ENCODE measurements at places on chromosomes 5 and 9. TPM values are rescaled to one million over a fixed set of nuclear protein-coding genes. Genes with fewer than 3 reads are reported as not detected.
A peak's percentile ranks its signal among the peaks of the same experiment; 100 is the strongest.

Gene PLEKHG4B
- 2.7 TPM for total RNA-seq

DNA sequence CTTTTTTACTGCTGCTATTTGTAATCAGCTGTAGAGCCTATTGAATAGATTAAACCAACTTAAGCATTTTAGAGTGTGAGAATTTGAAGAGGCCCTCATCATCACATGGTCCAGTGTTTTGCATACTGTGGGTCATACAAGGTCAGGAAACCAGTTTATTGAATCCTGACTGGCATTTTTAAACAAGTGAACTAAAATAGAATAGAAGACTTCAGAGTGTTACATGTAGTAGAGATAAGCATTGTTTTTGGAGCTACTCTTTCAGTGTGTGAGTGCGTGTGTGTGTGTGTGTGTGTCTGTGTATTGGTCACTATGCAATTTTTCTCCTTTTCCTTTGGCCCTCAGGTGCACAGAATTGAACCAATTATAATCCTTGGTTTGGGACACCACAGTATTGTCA, 114.4 kb downstream of the SLC28A3 start:
- DNase-seq = no peak
- no peaks in the 10 kb centered on the region for H3K4me1 ChIP-seq
- H3K36me3 ChIP-seq = no peaks in the 10 kb centered on the region
- no peak overlapping the region for H3K27ac ChIP-seq
- no peak overlapping the region for H3K4me3 ChIP-seq

- no peaks in the 10 kb centered on the region for H3K27me3 ChIP-seq
- H3K36me3 ChIP-seq = no peaks in the 10 kb centered on the region
Observed at GRCh38 chr5:111673891-111674626, 82.9 kb downstream of the NREP start.

Gene RASEF
- total RNA-seq = 11.5 TPM

- no peaks in the 10 kb centered on the region for H3K27me3 ChIP-seq
- no peak overlapping the region for H3K4me3 ChIP-seq
- no peaks in the 10 kb centered on the region for H3K36me3 ChIP-seq
- H3K4me1 ChIP-seq = peaks cover 5% of the 10 kb centered on the region
- DNase-seq = no peak
Observed at GRCh38 chr9:107138261-107138992, 144.7 kb upstream of the RAD23B start.

DNA sequence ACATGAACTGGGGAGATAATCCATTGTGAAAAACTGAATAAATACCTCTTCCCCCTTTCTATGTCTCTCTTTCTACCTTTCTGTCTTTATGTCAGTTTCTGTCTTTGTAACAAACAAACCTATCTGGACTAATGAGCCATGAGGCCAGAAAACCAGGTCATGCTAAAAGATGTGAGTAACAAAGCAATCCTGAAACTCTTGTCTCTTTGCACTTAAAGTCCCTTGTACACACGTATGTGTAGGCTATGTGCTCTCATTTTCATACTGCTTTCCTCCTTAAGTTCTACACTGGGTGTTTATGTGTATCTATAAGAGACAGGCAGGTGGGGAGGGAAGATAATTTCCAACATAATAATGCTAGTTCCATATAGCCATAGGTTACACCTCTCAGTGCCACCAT, 123.8 kb upstream of the PTGER4 start:
- H3K27me3 ChIP-seq = no peaks in the 10 kb centered on the region
- H3K36me3 ChIP-seq = no peaks in the 10 kb centered on the region
- H3K4me3 ChIP-seq = no peak overlapping the region
- H3K4me1 ChIP-seq = peaks cover 15% of the 10 kb centered on the region
- DNase-seq = no peak
- no peak overlapping the region for H3K27ac ChIP-seq

Gene TSLP
- total RNA-seq = 1.3 TPM

GRCh38 chr9:16768816-16769215, 101.7 kb downstream of the BNC2 start:
- H3K4me1 ChIP-seq = no peaks in the 10 kb centered on the region
- no peak overlapping the region for H3K27ac ChIP-seq
- no peaks in the 10 kb centered on the region for H3K27me3 ChIP-seq

DNA sequence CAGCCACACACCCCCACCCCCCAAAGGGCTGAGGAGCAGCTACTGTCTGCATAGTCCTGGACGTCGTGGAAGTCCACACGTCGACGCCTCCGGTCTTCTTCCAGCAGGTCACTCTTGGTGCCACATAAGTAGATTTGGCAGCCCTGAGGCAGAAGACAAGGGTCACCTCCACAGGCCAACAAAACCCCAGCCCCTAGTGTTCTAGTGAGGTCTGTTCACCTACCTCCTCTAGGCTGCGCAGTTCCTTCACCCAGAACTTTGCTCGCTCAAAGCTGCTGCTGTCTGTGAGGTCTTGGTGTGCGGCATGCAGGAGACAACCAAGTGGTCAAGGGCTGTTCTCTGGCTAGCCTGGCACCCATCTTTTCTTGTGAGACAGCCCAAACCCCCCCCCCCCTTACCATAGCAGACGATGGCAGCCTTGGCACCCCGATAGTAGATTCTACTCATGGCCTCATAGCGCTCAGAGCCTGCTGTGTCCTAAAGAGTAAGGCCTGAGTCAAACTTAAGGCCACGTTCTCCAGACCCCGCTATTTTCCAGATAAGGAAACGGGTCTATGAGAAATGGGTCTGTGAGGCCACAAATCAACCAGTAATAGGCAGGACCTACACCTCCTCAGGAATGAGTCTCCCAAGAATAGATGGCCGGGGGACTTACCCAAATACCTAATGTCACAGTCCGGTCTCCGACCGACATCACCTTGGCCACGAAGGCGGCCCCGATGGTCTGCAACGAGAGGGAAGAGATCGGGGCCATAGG, 987 bp downstream of the RAB24 start:
- H3K4me3 ChIP-seq = peak overlapping the region; percentile 100
- no peak for DNase-seq
- H3K4me1 ChIP-seq = peaks cover 78% of the 10 kb centered on the region
- H3K27me3 ChIP-seq = no peaks in the 10 kb centered on the region

DNA sequence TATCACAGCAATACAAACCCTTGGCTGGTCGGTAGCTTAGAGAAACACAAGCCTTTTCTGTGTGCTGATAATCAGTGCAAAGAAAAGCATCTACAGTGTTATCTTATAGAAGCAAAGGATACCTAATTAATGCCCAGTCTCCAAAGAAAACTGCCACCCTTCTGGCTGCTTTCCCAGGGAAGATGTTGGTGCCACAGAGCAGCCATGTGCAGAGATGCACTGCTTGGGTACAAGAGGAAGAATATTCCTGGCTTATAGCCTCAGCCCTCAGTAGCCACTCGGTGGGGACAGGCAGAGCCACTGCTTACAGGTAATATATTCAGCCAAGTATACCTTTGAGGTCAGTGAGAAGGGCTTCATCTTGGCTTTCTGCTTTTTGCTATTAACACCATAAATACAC, 185.3 kb downstream of the PCSK1 start:
- H3K4me3 ChIP-seq = no peak overlapping the region
- H3K4me1 ChIP-seq = peaks cover 9% of the 10 kb centered on the region
- H3K27me3 ChIP-seq = no peaks in the 10 kb centered on the region
- no peak for DNase-seq
- H3K27ac ChIP-seq = peak overlapping the region; percentile 20

DNA sequence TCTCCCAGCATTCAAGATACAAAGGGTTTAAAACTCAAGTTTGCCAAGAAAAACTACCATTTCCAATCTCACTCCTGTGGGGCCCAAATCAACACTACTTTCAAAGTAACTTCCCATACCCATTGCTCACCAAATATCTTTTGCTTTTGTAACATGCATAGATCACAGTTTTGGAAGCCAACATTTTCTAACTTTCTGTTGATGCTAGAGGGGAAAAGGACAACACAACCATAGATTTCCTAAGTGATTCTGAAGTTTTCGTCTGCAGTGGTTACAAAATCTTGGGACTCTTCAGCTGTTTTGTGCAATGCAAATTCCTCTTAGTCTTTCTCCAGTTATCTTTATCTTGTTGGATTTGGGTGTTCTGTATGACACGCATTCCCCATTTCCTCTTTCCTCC, 94.1 kb upstream of the PAPPA start:
- no peak overlapping the region for H3K27ac ChIP-seq
- H3K4me3 ChIP-seq = no peak overlapping the region
- no peaks in the 10 kb centered on the region for H3K4me1 ChIP-seq
- DNase-seq = no peak
- H3K36me3 ChIP-seq = no peaks in the 10 kb centered on the region
- H3K27me3 ChIP-seq = no peaks in the 10 kb centered on the region

- DNase-seq = peak; percentile 25
- H3K4me3 ChIP-seq = no peak overlapping the region
- H3K27ac ChIP-seq = no peak overlapping the region
- no peaks in the 10 kb centered on the region for H3K4me1 ChIP-seq
- no peaks in the 10 kb centered on the region for H3K36me3 ChIP-seq
Observed at GRCh38 chr9:31848505-31849285, 535.7 kb upstream of the ACO1 start.

DNA sequence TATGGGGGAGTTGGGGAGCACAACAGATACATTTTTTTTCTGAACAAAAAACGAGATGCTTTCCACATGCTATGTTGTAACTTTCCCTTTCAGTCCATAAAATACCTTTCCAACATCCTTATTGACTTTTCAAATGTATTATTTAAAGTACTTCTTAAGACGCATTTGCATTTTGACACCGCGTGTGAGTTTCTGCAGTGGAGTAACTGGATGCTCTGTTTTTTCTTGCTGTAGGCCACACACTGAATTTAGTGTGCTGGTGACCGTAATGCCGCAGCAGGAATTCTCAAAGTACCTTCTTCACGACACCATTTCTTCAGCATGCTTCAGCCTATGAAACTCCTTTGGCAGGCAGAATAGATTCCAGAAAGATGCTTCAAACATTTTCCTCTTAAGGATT, 14.3 kb upstream of the EPB41L4B start:
- H3K36me3 ChIP-seq = no peaks in the 10 kb centered on the region
- no peak overlapping the region for H3K4me3 ChIP-seq
- no peak for DNase-seq
- H3K4me1 ChIP-seq = peaks cover 9% of the 10 kb centered on the region

Gene RNF180
- total RNA-seq = 12.2 TPM

DNA sequence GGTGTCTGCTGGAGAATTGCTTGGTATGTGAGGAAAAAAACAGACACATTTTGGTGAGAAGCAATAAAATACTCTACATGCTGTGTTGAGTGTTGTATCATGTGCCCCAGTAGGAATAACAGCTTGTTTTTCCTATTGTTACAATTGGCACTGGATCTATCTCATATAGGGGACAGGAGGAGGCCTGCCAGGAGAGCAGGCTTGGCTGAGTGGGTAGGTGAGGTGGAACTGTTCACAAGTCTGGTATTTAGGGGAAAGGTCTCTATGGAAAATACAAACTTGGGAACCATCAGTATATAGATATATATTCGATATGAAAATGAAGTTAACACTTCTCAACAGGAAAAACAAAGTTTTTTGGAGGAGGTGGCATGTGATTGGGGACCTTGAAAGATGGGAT, 9.5 kb upstream of the SH3TC2 start:
- no peak overlapping the region for H3K27ac ChIP-seq
- H3K36me3 ChIP-seq = no peaks in the 10 kb centered on the region
- H3K4me3 ChIP-seq = no peak overlapping the region
- H3K27me3 ChIP-seq = no peaks in the 10 kb centered on the region

- H3K4me1 ChIP-seq = peaks cover 28% of the 10 kb centered on the region
- H3K27me3 ChIP-seq = no peaks in the 10 kb centered on the region
- DNase-seq = no peak
- peaks cover 68% of the 10 kb centered on the region for H3K36me3 ChIP-seq
- peak overlapping the region; percentile 92 for H3K27ac ChIP-seq
- H3K4me3 ChIP-seq = peak overlapping the region; percentile 93
Observed at GRCh38 chr9:33263131-33264002, 1.1 kb downstream of the BAG1 start.

Gene NIM1K
- 4.8 TPM for total RNA-seq

DNA sequence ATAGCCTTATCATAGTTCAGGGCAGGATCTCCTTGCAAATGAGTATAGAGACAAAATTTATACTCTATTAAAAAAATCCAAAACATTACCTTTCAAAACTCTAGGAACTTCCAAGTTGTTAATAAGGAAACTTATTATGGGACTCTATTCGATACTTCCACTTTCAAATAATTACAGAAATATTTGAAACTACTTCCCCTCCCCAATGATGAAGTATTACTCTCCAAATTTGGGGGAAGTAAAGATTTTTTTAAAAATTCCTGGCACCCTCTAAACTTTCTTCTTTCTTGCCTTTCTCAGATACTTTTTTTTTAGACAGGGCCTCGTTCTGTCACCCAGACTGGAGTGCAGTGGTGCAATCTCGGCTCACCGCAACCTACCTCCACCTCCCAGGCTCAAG, 35.1 kb downstream of the ANXA2R start:
- peaks cover 64% of the 10 kb centered on the region for H3K27me3 ChIP-seq
- no peak for DNase-seq
- H3K4me1 ChIP-seq = peaks cover 18% of the 10 kb centered on the region
- H3K36me3 ChIP-seq = no peaks in the 10 kb centered on the region
- no peak overlapping the region for H3K27ac ChIP-seq
- no peak overlapping the region for H3K4me3 ChIP-seq

- no peaks in the 10 kb centered on the region for H3K27me3 ChIP-seq
- no peaks in the 10 kb centered on the region for H3K36me3 ChIP-seq
- DNase-seq = no peak
- H3K4me3 ChIP-seq = no peak overlapping the region
- no peaks in the 10 kb centered on the region for H3K4me1 ChIP-seq
Observed at GRCh38 chr5:23994581-23995370, 487.4 kb downstream of the PRDM9 start.

DNA sequence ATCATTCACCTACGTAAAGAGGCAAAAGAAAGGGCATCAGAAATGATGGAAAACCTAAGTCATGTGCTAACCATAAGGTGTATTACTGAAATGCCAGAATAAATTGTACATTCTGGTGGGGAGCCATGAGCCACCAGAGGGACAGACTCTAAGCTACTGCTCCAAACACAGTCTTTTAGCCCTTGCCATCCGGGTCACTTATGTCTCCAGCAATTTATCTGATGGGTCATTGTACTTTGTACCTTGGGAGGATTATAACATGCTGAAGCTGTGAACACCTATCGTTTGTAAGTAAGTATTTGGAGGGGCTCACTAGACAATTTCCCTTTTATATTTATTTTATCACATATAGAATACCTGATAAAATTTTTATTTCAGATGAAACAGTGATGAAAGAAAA, 495.1 kb downstream of the KIF4B start:
- no peak for DNase-seq
- H3K27me3 ChIP-seq = no peaks in the 10 kb centered on the region
- H3K36me3 ChIP-seq = no peaks in the 10 kb centered on the region
- no peak overlapping the region for H3K4me3 ChIP-seq

Gene TRPM3
- 0.15 TPM for total RNA-seq

DNA sequence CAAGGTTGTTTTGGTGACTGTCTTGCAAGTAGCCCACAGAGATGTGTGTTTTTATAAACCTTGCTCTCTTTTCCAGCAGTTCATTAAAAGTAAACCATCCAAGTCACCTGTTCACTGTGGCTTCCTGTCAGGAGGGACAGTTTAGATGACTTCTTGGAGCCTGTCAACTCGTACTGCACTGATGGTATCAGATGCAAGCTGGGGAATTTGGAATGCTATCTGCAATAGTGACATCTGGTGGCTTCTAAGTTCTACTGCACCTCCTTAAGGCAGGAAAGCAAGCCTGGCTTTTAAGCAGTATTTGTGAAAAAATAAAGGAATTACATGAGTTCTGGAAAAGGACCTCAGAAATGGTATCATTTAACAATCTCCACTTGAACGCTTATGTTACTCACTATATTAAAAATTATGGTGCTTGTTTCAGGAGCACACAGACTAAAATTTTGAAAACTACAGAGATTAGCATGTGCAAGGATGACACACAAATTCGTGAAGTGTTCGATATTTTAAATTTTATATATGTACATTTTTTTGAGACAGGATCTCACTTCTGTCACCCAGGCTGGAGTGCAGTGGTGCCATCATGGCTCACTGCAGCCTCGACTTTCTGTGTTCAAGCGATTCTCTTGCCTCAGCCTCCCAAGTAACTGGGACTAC, 164.0 kb downstream of the TTC39B start:
- H3K36me3 ChIP-seq = no peaks in the 10 kb centered on the region
- no peaks in the 10 kb centered on the region for H3K4me1 ChIP-seq
- no peak overlapping the region for H3K27ac ChIP-seq
- no peaks in the 10 kb centered on the region for H3K27me3 ChIP-seq
- H3K4me3 ChIP-seq = no peak overlapping the region

All from lower lobe of right lung (tissue), 2 donors.